ENCODE measurements at places on chromosomes 7 and 10.

GRCh38 chr7:150367677-150368095, 936 bp upstream of the REPIN1 start:
- DNase-seq = no peak

GRCh38 chr10:95748349-95748748, 7.6 kb upstream of the ENTPD1 start:
- DNase-seq = no peak

DNA sequence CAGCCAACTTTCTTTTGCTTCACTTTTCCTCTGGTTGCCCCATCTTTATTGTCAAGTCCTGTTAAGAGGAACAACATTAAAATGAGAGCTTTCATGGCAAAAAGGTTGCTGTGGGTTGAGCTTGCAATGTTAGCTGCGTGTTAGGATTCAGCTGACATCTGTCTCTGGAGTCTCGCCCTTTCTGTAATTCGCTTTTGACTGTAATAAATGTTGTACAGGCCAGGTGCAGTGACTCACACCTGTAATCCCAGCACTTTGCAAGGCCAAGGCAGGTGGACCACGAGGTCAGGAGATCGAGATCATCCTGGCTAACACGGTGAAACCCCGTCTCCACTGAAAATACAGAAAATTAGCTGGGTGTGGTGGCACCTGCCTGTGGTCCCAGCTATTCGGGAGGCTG, 24.1 kb downstream of the MNX1 start:
- DNase-seq = no peak

GRCh38 chr7:102152672-102153598, 133.7 kb upstream of the SH2B2 start:
- DNase-seq = no peak

All from stimulated activated CD8-positive, alpha-beta memory T cell treated with anti-CD3 and anti-CD28 coated beads, Interleukin-4, amount 100 ng/mL, for 1 hour (primary cell).